ENCODE measurements at places on chromosomes 16 and 17.
A peak's percentile ranks its signal among the peaks of the same experiment; 100 is the strongest.

GRCh38 chr17:20852990-20853370 is 189.8 kb downstream of the USP22 start:
- H3K27ac ChIP-seq: no peak overlapping the region
- DNase-seq: no peak
- H3K4me3 ChIP-seq: no peak overlapping the region
- no peaks in the 10 kb centered on the region for H3K4me1 ChIP-seq
- H3K36me3 ChIP-seq: no peaks in the 10 kb centered on the region

DNA sequence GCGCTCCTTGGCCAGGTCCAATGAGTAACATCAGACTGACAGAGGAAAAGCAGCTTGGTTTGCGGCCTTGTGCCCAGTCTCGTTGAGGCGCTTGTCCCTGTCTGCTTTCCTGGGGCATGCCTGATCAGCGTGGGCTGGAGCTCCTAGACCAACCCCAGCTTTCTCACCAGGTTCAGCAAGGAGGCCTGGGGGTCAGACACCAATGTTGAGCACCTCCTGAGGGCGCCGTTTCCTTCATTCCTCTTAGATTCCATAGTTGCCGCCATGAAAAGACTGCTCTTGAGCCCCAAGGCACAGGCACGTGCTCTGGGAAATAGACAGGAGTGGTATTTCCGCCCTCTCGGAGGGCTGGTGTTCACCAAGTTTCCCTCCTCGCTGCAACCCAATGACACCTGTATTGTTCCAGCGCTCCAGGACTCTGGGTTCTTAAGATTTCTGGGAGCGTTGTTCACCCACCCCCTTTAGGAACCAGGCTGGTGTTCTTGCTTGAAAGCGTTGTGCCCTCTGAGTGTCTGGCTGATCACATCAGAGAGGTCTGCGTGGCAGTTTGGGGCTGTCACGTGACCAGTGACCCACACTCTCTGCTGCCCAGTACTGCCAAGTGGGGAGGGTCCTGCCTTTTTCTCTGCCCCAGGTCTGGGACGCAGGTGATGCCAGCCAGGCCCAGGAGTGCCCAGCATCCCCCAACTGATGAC is 18.0 kb downstream of the KCTD2 start:
- no peaks in the 10 kb centered on the region for H3K4me1 ChIP-seq
- H3K36me3 ChIP-seq: peaks cover 51% of the 10 kb centered on the region
- no peak overlapping the region for H3K27ac ChIP-seq
- no peaks in the 10 kb centered on the region for H3K27me3 ChIP-seq

DNA sequence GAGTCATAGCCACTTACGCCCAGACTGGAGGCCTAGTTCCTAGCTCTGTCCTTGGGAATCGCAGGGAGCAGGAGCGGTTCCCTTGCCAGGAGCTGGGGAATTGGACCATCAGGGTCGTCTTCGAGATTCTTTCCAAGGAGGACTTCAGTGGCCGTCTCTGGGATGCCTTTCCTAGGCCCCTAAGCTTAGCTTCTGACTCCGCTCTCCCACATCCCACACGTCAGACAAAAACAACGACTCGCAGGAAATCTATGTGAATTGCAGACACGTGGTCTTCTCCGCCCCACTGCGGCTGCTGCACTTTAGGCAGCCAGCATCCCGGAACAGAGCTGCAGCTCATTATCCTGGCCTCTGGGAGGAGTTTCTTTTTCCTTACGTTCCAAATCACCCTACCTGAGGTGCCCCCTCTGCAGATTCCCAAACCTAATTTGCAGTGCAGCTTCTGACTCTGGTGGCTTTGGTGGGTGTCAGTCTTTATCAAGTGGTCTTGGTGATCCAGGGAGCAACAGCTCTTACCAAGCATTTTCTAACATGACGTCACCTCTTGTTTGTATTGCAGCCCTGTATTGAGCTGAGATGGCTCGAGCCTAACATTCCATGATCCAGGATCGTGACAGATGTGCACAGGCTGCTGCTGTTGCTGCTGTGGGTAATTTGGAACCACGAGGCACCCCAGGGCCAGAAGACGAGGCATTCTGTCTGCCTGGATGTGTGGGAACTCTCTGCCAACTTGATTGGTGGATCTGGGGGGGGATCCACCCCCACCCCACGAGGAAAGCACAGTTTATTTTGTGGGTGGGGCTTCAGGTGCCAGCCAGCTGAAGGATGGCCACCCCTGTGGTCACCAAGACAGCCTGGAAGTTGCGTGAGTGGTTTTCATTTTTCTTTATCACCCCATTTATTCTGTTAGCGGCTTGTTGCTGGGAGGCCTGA is 1.1 kb downstream of the KATNB1 start:
- peaks cover 29% of the 10 kb centered on the region for H3K4me1 ChIP-seq
- DNase-seq: peak; percentile 59
- peak overlapping the region; percentile 84 for H3K4me3 ChIP-seq
- peaks cover 9% of the 10 kb centered on the region for H3K36me3 ChIP-seq

DNA sequence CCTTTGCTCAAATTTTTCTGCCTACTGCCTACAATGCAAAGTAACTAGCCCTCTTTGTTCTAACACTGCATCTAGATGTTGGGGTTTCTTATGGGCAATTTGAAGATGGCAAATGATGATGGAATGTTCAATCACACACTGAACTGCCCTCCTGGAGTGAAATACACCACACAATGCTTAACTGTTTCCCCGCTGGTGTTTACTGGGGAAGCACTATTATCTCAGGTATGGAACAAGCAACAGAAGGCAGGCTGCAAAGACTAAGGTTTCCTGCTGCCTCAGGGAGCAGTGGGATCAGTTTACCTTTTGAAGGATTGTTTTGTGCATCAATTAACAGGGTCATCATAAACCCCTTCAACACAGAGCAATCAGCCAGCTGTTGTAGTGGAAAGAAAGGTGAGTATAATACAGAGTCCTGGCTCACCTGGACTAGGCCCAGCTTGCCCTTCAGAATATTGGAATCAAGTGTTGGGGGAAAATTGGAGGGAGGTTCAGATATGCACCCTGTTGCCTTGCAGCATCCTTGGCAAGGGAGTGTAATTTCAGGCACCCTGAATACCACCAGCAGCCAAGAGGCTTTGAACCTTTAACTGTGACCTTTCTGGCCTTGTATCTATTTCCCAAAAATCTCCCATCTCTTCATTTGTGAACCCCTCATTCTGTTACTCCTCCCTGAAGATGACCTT is 105.4 kb upstream of the CDH11 start:
- no peak overlapping the region for H3K4me3 ChIP-seq
- no peaks in the 10 kb centered on the region for H3K27me3 ChIP-seq
- H3K36me3 ChIP-seq: no peaks in the 10 kb centered on the region
- no peak for DNase-seq
- H3K27ac ChIP-seq: no peak overlapping the region

DNA sequence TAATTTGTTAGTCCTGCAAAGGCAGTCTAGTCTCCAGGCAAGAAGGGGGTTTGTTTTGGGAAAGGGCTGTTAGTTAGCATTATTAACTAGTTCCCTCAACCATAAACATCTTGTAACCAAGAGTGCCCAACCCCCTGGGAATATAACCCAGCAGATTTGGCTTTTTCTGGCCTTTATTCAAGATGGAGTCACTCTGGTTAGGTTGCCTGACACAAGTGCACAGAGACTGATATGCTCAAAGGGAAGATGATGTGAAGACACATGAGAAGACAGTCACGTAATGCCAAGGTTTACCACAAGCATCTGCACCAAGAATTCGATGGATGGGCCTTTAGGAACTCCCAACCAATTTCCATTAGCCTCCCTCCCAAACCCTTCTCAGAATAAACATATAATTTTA is 3.9 kb upstream of the SCPEP1 start:
- H3K36me3 ChIP-seq: no peaks in the 10 kb centered on the region
- no peak for DNase-seq
- no peak overlapping the region for H3K4me3 ChIP-seq
- no peaks in the 10 kb centered on the region for H3K27me3 ChIP-seq
- no peak overlapping the region for H3K27ac ChIP-seq
- H3K4me1 ChIP-seq: peaks cover 14% of the 10 kb centered on the region

DNA sequence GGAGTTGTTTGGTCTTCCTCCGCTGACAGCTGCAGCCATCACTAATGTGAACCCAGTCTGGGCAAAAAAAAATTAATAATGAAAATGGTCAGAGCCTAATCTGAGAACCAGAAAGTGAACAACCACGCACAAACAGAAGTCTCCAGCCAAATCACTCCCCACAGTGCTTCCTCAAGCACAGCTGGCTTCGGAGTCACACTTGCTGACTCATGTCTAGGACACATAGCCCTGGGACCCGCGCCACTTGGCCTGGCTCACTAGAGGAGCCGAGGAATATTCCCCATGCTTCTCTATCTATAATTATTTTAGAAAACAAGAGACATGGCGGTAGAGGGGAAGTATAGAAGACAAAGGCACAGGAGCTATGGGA is 109.1 kb downstream of the ZFHX3 start:
- H3K27me3 ChIP-seq: no peaks in the 10 kb centered on the region
- DNase-seq: no peak
- peaks cover 41% of the 10 kb centered on the region for H3K4me1 ChIP-seq

DNA sequence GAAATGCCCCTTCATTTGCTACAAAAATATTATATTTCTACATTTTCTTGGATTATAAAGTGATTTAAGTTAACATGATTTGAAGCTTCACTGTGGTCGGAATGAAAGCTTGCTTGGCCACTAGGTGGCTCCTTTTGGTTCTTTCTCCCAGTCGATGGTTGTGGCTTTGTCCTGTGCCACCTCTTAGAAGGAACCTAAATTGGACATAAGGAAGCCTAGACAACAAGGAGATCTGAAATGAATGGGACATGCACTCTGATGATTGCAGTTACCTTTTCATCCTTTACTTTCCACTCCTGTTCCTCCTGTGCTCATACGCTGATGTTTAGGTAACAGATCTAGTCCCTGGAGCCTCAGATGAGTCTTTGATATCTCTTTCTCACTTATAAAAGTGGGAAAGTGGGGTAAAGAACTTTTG is 39.2 kb downstream of the FTO start:
- H3K27ac ChIP-seq: no peak overlapping the region
- no peaks in the 10 kb centered on the region for H3K27me3 ChIP-seq
- no peaks in the 10 kb centered on the region for H3K36me3 ChIP-seq
- H3K4me3 ChIP-seq: no peak overlapping the region

DNA sequence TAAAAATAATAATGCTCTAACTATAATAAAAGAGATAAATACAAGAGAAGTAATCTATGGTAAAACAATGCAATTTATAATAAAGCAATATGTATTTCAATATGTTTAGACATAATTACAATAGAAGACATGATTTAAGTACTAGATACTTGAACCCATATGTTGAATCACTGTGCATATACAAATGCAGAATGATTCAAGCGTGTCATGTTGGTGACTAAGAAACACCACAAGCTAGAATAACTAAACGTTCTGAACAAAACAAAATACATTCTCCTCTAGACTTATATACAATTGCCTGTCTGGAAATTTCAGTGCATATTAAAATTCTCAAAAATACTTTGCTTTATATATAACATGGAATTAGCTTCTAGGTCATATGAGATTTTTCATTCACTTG is 11.2 kb downstream of the TADA2A start:
- H3K4me1 ChIP-seq: peaks cover under 1% of the 10 kb centered on the region
- no peaks in the 10 kb centered on the region for H3K36me3 ChIP-seq
- H3K4me3 ChIP-seq: no peak overlapping the region
- no peak overlapping the region for H3K27ac ChIP-seq

DNA sequence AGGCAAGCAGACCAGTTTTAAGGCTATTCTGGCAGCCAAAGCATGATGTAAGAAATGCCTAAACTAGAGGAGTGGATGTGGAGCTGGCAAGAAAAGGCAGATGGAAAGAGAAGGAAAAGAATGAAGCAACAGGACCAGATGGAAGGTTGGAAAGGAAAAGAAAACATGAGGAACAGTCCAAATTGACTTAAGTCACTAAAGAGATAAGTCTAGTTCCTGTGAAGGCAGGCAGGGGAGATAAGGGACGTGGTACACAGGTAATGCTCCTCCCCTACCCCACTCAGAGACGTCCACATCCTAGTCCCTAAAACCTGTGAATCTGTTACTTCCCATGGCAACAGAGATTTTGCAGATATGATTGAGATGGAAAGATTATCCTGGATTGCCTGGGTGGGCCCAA is 43.5 kb downstream of the TEX2 start:
- peaks cover 18% of the 10 kb centered on the region for H3K4me1 ChIP-seq
- no peak for DNase-seq
- no peak overlapping the region for H3K27ac ChIP-seq
- H3K27me3 ChIP-seq: no peaks in the 10 kb centered on the region
- no peak overlapping the region for H3K4me3 ChIP-seq

GRCh38 chr17:82091264-82092066 is 6.6 kb downstream of the FASN start:
- H3K4me3 ChIP-seq: no peak overlapping the region
- no peaks in the 10 kb centered on the region for H3K27me3 ChIP-seq
- H3K27ac ChIP-seq: no peak overlapping the region
- no peak for DNase-seq
- H3K4me1 ChIP-seq: peaks cover 13% of the 10 kb centered on the region

DNA sequence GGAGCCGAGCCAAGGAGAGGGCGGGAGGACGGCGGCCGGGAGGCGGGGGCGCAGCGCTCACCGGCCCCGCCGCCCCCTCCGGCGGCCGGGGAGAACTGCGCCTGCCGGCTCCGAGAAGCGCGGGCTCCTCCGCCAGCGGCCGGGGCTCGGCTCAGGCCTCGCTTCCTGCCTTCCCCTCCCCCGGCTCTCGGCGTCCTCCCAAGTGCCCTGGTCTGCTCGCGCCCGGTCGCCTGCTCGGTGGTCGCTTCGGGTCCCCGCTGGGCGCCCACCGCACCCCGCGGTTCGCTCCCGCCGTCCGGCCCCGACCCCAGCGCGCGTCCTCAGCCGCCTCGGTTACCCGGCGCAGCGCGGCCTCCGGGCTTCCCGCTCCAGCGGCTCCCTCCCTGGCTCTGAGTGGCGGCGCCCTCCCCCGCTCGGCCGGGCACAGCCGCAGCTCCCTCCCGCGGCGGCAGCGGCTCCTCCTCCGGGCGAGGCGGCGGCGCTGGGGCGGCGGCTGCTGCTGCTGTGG is 313 bp downstream of the UBTF start:
- peak; percentile 66 for DNase-seq
- H3K4me1 ChIP-seq: peaks cover 53% of the 10 kb centered on the region
- H3K4me3 ChIP-seq: peak overlapping the region; percentile 67
- H3K36me3 ChIP-seq: peaks cover 33% of the 10 kb centered on the region
- H3K27me3 ChIP-seq: no peaks in the 10 kb centered on the region

- H3K27me3 ChIP-seq: no peaks in the 10 kb centered on the region
- no peak for DNase-seq
- H3K4me3 ChIP-seq: no peak overlapping the region
Observed at GRCh38 chr17:38867179-38867967, 2.5 kb upstream of the LASP1 start.

DNA sequence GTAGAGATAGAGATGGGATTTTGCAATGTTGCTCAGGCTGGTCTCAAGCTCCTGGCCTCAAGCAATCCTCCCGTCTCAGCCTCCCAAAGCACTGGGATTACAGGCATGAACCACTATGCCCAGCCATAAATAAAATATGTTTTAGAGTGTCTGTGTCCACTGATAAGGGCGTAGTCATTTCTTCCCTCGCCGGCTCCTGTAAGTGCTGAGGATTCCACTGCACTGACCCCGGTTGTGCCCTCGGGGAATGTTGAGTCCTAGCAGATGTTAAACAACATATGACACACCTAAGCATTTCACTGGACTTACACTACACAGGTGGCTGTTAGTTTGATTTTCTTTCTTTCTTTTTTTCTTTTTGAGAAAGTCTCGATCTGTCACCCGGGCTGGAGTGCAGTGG is 5.6 kb upstream of the SHMT1 start:
- no peak for DNase-seq
- no peaks in the 10 kb centered on the region for H3K36me3 ChIP-seq
- no peak overlapping the region for H3K27ac ChIP-seq
- H3K4me1 ChIP-seq: no peaks in the 10 kb centered on the region
- H3K4me3 ChIP-seq: no peak overlapping the region

- no peak overlapping the region for H3K4me3 ChIP-seq
- H3K4me1 ChIP-seq: no peaks in the 10 kb centered on the region
- no peak for DNase-seq
- no peaks in the 10 kb centered on the region for H3K36me3 ChIP-seq
Observed at GRCh38 chr16:54477714-54478113, 191.1 kb upstream of the IRX3 start.

Measured in left lung (tissue), 14 donors.